SK-MEL-5 (cell line): ENCODE measurements at places on chromosomes 11 and 22.

DNA sequence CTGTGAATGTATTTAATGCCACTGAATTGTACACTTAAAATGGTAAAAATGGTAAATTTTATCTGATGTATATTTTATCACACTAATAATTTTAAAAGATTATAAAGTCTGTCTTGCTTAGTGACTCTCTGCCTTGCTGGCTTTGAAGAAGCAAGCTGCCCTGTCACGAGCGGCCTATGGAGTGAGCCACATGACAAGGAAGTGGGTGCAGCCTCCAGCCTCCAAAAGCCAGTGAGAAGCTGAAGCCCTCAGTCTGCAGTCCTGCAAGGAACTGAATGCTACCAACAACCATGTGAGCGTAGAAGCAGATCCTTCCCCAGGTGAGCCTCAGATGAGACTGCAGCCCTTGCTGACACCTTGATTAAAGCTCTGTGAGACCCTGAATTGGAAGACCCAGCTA, 20.0 kb downstream of the C11orf24 start:
- DNase-seq, result no peak

DNA sequence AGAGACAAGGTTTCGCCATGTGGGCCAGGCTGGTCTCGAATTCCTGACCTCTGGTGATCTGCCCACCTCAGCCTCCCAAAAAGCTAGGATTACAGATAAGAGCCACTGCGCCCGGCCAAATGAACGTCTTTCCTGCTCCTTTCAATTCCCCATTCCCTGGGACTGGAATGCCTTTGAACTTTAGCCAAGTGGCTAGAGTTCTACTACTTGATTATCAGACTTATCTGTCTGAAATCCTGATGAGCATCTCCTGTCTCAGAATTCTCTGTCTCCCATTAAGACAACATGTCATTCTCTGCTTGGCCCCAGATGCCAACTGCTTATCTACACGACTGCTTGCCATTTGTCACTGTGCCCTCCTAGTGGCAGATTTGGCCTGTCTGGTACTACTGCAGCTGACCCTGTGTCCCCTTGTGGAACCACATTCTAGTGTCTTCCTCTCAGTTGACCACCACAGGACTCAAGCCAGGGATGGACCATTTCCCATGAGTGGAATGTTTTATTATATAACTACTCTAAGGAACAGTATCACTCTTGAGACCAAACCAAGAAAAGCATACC, 33.1 kb upstream of the IPO7 start:
- no peak for DNase-seq

- DNase-seq, result no peak
These were observed 9.4 kb downstream of the IFITM10 start for GRCh38 chr11:1740786-1741530.

- DNase-seq, result no peak
These were observed 2.7 kb upstream of the RTN4RL2 start for GRCh38 chr11:57457643-57458023.

GRCh38 chr22:48240148-48240934, 1477.9 kb downstream of the TBC1D22A start:
- DNase-seq, result no peak

GRCh38 chr11:118286545-118286944, 18.0 kb upstream of the CD3E start:
- no peak for DNase-seq

- DNase-seq, result no peak
These were observed 108.9 kb upstream of the SLC5A12 start for GRCh38 chr11:26830757-26831156.

DNA sequence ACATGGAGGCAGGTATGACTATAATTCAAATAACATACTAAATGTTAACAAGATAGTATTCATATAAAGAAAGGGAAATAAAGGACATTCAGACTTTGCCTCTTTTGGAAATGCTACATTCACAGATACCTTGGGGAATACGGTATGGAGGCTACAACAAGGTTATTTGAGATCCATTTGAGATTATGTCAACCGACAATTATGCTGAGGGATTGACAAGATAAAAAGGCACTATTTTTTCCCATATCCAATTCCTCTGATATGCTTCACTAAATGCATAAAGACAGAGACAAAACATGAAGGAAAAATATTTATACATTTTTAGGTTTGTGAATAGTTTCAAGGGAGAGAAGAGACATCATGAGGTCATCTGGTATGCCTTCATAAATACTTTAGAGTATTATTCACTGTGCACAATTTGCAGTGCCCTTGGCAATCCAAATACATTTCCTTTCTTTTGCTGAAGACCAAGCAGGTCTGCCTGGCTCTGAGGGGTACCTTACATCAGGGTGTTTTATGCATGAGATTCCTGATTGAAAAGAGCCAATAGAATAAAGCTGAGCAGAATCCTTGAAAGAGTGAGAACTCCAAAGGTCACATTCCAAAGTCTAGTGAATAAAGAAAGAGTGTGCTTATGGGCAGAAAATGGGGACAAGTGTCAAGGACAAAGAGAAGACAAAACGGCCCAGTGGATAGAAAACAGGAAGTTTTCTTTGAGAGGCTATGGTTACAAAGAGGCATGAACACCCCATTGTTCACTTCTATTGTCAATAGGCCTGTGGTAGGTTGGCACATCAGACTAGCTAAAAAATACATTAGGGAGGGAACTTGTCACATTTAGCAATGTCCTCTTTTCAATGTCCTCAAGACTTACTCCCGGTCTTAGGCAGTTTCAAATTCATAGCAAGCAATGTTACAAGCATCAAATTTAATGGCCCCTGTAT, 455.8 kb downstream of the LRRC4C start:
- DNase-seq, result no peak

- DNase-seq, result no peak
These were observed 250.8 kb downstream of the CNTN5 start for GRCh38 chr11:99271527-99271926.

DNA sequence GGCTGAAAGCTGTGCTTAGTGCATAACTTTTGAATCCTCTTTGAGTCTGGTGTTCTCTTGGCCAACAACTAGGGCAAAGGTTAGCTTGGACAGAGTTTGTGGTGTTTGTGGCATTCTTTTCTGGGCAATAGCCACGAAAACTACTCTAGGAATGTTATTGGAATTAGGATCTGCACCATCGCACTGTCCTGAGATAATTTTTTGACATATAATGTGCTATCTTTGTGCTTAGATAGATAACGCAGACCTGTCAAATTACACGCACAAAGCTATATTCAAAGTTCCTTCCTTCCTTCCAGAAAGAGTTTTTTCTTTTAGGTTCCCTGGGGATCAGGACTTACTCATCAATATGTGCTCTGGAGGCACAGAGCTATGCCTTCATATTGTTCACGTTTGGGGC, 166.8 kb upstream of the MTMR2 start:
- DNase-seq, result peak; percentile 39

DNA sequence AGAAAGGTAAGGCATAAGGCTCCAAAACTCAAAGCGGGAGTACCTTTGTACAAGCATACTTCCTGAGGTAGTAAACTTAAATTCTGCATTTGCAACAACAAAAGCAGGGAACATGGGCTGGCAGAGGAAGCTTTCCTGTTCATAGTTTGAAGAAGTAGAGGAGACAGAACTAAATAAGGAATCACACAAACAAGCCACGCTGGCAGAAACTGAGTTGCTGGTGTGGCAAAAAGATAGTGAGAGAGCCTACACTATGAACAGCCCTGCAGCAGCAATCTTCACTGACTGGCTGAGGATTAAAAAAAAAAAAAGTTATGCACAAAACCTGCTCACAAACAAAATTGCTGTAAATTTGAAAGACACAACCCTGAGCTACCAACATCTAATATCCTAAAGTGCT, 46.5 kb downstream of the FCHSD2 start:
- no peak for DNase-seq

- DNase-seq, result peak; percentile 55
These were observed 35.6 kb downstream of the AMPD3 start for GRCh38 chr11:10490398-10491241.

DNA sequence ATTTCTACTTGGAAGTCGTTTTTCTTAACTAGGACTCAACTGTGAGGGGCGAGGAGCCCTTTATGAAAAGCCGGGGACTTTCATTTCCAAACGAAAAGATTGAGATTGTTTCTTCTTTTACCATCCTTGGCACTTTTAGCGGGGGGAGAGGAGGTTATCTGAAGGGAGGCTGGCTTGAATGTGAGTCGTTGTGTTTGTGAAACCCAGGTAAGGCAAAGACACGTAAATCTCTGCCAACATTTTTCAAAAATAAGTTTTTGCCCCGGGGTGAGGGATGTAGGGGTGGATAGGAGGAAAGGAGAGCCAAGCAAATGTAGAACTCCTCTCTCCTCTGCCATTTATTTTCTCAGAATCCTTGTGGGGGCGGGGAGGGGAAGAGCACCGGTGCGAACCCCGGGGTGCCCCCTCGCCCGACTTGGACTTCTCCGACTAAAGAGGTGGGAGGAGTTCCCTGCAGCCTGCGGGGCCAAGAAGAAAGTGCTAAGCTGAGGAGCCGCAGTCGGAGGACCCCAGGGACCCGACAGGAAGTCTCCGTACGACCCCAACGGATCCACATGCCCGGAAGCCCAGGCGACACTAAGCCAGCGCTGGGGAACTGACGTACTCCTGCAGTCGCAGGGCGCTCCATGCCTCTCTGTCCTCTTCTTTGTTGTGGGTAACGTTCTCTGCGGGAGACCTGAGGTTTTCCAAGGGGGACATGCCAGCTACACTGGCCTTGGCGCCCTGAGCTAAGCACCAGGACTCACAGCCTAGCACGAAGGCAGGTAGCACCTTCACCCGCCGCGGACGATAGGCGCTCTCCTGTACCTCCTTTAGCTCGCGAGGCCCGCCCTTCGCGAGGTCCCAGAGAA, 2.4 kb upstream of the WT1 start:
- no peak for DNase-seq

DNA sequence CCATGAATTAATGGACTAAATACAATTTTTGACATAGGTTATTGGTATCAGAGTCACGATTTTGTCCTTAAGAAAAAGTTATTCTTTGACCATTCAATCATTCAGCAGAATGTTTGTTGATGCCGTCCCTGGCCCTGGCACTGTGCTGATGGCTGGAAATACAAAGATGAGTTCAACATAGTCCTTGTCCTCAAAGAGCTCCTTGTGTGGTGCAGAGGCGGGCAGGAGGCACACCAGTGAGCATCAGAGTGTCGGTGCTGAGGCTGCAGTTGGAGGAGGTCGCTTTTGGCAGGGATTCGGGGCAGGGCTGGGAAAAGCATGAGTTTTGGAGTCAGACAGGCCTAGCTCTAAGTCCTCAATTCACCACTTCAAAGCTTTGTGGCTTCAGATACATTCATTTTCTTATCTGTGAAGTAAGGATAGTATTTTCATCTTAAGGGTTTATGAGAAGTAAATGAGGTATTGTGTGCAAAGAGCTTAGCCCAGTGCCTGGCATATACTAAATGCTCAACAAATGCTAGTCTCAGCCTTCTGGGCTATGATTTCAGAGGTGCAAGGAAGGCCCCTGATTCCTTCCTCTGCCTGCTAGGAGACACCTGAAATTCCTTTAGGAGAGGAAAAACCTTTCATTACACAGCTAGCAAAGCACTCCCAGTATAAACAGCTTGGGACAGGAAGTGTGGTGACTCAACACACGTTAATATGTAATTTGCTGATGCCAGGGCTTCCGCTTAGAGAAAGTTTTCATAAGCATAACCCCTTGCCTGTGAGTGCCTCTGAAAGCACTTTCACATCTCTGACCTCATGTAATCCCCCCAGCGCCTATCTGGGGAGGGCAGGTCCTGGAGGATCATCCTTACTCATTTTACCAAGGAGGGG, 113.8 kb downstream of the NECTIN1 start:
- DNase-seq, result no peak

DNA sequence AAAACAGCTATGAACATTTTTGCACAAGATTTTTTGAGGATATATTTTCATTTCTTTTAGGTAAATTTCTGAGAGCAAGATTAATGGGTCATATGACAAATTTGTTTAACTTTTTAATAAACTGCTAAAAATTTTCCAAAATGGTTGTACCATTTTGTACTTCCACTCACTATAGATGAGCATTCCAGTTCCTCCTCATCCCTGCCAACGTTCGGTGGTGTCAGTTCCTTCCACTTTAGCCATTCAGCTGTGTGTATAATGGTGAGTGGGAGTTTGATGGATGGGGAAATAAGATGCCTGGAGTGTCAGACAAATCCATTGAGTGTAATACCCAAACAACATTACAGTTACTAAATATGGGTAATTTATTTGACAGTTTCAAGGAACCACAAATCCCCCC, 49.7 kb downstream of the MIAT start:
- no peak for DNase-seq

- DNase-seq, result no peak
These were observed at the start of gene FERMT3 for GRCh38 chr11:64206457-64207255. TSS of gene FERMT3 (plus strand) at chr11:64206721. CDS start at chr11:64207365, 644 bp downstream.

DNA sequence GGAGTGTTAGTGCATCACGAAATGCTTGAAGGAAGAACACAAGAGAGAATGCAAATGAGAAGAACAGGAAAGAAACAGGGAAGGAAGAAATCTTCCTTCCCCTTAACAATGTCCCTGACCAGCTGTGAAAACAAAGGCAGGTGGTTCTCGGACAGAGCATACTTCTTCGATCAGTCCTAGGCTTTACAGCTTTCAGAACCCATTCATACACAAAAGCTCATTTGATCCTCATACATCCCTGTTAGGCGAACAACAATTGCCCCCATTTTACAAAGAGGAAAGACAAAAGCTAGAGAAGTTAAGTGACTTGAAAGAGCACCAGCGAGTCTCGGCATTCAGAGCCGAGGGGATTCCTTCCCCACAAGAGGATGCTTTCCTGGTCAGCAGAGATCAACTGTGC, 57.2 kb upstream of the LRRC55 start:
- no peak for DNase-seq

- DNase-seq, result no peak
These were observed 47.1 kb downstream of the ADM start for GRCh38 chr11:10351765-10352641.

- DNase-seq, result peak; percentile 79
These were observed 9.1 kb downstream of the SELENOO start for GRCh38 chr22:50209893-50210292.

GRCh38 chr11:64837887-64838351, 6.5 kb downstream of the CDC42BPG start:
- no peak for DNase-seq

- DNase-seq, result no peak
These were observed 4.7 kb downstream of the BET1L start for GRCh38 chr11:202490-202889.

GRCh38 chr11:88538098-88538497, 200.6 kb upstream of the CTSC start:
- peak; percentile 5 for DNase-seq

DNA sequence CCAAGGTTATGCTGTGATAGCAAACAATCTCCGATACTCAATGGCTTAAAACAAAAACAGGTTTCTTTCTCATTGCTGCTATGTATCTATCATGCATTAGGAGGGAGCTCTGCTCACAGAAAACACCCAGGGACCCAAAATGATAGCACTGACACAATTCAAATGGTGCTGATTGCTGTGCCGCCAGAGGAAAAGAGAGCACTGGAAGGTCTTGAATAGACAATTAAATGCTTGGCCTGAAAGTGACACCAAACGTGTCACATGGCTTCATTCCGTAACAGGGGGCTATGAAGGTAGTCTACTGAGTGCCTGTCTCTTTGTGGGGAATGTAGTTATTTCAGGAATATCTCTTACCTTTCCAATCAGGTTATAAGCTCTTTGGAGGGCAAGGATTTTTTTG, 94.2 kb downstream of the FAR1 start:
- DNase-seq, result no peak
